ENCODE measurements at places on chromosomes 7 and 10. TPM values are rescaled to one million over a fixed set of nuclear protein-coding genes. Genes with fewer than 3 reads are reported as not detected.

- DNase-seq, result no peak
These were observed 27.1 kb downstream of the AKR1B1 start for GRCh38 chr7:134431815-134432214.

- no peak for DNase-seq
These were observed 2.1 kb downstream of the FKBP6 start for GRCh38 chr7:73329861-73330581.

DNA sequence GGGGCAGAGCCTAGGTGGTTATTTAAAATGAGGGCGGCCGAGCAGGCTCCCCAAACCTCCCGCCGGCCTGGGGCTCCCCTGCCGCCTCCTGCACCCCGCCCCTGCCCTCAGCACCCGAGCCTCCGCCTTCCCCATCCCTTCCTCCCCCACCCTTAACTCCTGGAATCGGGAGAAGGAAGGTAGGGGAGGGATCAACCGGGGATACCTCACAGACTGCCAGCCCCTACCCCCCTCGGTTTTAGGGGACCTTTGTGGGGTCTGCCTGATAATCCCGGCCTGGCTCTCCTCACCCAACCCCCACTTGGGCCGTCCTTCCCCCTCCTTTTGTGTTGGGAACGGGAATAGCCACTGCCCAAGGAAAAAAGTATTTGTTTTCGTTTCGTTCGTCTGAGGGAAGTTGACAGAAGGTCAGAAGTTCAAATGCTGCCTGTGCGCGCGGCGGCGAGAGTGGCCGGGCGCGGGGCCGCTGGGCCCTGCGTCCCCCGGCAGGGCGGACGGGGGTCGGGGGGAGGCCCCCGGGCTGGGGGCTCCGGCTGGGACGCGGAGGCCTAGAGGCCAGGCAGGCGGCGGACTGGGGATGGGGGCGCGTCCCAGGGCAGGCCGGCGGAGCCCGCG, 2.8 kb downstream of the SHH start:
- no peak for DNase-seq

- DNase-seq, result no peak
These were observed 69.6 kb upstream of the MDFIC start for GRCh38 chr7:114852293-114852692.

GRCh38 chr10:124155781-124156435, 62.5 kb upstream of the CHST15 start:
- DNase-seq, result peak; percentile 69

GRCh38 chr7:12226756-12227155, 15.7 kb downstream of the TMEM106B start:
- DNase-seq, result peak; percentile 20

DNA sequence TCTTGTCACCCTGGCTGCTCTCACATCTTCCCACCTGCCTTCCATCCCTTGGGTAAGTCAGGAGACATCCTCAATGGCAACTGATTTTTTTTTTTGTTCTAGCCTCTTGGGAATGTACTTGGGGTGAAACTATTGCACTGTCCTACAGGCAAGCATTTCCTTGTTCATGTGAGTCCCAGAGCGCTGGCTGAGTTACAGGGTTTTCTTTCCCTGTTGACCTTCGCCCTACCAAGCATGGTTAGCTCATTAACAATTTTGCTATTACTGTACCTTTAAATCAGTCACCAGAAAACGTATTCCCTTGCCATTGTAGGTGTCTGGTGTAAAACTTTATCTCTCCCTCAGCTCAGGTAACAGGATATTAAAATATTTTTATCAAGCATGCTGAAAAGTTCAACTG, 98.9 kb downstream of the PRLHR start:
- no peak for DNase-seq

GRCh38 chr7:116862951-116863670, 724 bp downstream of the CAPZA2 start:
- peak; percentile 49 for DNase-seq

DNA sequence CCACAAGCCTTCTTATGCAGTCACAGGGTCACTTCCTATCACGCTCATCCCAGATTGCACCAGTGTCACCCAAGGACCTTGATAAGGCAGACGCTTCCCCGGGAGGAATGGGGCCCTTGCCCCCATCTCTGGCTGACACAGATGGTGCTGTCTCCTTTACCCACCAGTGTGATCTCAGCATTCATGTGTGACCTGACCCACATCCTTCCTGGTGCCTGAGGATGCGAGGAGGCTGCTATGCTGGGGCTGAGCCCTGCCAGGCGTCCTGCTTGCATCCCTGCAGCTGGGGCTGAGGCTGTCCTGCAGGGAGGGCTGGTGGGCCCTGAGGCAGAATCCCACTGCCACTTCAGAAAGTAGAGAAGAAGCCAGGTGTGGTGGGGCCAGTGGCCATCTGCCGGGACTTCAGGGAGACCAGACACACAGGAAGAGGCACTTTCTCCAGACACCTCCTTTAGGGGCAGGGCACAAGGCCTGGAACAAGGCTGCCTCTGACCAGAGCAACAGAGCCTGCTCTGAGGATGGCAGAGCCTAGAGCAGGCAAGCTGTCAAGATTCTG, 35.3 kb downstream of the RASGEF1A start:
- no peak for DNase-seq

DNA sequence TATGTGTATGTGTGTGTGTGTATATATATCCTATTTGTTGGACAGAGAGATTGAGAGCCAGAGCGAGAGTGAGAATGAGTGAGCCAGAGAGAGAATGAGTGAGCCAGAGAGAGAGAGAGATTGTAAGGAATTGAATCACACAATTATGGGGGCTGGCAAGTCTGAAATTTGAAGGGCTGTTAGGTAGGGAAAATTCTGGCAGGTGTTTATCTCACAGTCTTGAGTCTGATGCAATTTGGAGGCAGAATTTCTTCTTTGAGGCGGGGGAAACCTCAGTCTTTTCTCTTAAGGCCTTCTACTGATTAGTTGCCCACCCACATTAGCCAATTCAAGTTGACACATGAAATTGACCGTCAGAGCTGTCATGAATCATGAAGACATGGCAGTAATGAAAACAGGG, 41.0 kb upstream of the WASL start:
- no peak for DNase-seq

DNA sequence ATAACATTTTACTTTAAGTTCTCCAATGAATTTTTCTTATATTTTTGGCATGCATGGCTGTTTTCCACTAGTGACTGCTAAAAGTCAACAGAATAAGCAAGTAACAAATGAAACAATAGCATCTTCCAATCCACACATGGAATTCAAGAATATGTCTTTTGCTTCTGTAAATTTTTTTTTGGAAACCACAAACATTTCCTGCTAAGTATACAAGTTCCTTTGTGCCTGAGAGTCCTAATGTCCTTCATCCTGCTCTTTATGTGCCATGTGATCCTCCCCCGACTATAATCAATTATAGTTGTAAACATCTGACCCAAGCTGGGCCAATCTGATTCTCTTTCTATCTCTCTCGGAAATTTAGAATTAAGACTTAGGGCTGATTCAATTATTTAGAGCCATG, 61.2 kb downstream of the PPP1R3C start:
- DNase-seq, result no peak

DNA sequence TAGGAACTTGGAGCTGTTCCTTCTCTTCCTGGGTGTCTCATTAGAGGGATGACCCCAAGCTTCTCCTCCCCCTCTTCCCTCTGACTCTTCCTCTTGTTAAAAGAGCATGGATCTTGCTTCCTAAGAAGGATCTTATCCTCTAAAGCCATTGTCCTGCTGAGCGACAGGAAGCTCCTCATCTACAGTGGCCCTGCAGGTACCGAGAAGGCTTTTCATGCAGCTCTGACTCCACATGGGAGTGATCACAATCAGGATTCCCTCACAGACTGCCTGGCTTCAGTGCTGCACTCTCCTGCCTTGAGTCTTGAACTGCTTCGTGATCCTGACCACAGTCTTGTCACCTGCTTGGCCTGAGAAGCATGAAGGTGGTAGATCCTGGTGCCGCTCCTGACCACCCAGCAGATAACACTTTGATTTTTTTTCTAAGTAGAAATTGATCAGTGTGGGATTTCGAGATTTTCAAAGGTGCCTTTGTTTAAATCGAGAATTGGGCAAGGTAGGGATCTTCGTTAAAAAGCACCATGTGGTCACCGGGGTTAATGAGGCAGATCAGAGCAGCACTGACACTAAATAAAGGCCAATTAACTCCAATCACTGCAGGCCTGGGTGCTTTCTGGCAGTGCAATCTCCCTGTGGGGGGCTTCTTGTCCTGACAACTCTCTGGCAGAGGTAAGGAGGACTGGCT, 376.4 kb downstream of the NRG3 start:
- DNase-seq, result no peak

DNA sequence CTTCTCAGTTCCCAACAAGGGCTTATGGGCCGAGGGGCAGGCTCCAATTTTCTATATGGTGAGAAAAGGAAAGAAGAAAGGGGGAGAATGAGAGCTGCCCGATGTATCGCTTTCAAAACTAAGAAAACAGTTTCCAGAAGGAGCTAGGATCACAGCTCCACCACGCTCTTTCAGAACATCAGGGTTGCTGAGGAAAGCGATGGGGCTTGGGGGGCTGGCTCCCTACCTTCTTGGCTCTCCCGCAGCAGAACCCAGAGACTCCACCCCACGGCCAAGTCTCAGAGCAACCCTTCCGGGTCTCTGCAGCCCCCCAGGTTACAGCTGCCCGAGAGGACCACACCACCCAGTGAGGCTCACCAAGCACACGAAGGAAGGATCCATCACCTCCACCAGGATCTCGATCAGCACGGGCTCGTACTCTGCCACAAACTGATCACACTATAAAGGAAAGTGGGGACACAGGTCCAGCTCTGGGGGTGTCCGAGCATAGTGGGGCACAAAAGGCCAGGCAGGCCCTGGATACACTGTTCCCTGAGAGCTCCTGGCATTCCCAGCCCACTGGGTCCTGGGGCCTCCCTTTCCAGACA, 32.3 kb downstream of the PSAP start:
- DNase-seq, result no peak

- no peak for DNase-seq
These were observed 194.3 kb downstream of the ZMYND11 start for GRCh38 chr10:329361-330099.

- no peak for DNase-seq
These were observed 1216.5 kb upstream of the AUTS2 start for GRCh38 chr7:68381731-68382130.

- no peak for DNase-seq
These were observed 5.1 kb downstream of the UBE2D4 start for GRCh38 chr7:43931346-43931745.

Gene FOXL3
- polyA plus RNA-seq, result not detected

Gene ADO
- 31.7 TPM for polyA plus RNA-seq

Gene ANKRD61
- 2.7 TPM for polyA plus RNA-seq

Gene SPOCK2
- 163 TPM for polyA plus RNA-seq

Data from renal pelvis (tissue), 12 donors.